Activated CD4-positive, alpha-beta T cell treated with anti-CD3 and anti-CD28 coated beads, Interleukin-2, Interleukin-6, amounts not matched to agents 100 ng/mL and 50 ng/mL, durations not matched to agents 16 hours and 8 hours (primary cell): ENCODE measurements at places on chromosomes 12 and 14.
A peak's percentile ranks its signal among the peaks of the same experiment; 100 is the strongest.

DNA sequence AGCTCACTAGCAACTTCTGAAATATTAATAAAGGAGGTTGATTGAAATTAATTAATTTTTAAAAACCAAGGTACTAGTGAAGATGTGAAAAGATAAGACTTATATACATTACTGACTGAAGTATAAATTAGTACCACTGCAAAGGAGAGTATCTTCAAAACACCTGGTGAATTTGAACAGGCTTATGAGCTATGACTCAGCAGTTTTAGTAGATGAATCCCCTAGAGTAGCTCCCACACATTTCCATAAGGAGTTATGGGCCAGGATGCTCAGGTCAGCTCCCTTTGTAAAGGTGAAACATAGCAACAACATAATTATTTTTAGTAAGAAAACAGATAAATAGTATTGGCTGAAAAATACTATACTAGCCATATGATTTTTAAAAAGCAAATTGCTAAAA, 218.6 kb downstream of the SYT1 start:
- DNase-seq, result no peak

GRCh38 chr14:105086833-105087307, 21.6 kb upstream of the GPR132 start:
- peak; percentile 90 for DNase-seq

DNA sequence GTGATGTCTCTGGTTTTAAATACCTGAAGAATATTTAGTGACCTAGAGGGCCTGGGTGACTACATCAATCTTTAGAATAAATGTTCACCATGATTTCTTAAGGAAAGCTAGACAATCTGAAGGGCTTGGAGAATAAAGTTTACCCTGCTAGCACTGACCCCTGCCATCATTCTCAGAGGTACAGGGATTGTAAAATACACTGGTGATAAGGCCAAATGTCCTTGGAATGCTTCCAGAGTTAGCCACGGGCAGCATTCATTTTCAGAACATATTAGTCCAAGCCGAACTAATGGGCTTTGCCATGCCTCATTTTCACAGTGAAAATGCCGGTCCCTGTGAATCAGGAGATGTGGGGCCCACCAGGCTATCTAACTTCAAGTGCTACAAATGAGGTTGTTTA, 1381.7 kb upstream of the SEL1L start:
- DNase-seq, result no peak

DNA sequence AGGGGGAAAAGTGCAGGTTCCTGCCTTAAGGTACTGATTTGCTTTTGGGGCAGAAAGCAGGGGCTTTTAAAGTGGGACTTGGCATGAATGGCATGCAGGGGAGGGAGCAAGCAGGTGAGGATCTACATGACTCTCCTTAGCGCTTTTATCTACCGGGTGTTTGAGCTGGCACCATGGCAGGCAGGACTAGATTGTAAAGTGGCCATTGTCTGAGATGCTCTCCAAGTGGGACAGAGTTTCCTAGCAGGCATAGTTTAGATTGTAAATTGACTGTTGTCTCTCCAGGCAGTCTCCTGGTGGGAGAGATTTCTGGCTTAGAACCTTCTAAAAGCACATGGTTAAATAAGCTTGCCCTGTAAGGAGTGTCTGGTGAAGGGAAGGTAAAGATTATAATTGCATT, 5.3 kb upstream of the DICER1 start:
- no peak for DNase-seq

- DNase-seq, result peak; percentile 8
These were observed 62.8 kb downstream of the HRK start for GRCh38 chr12:116818341-116818856.

- DNase-seq, result no peak
These were observed 365.1 kb upstream of the DIO2 start for GRCh38 chr14:80576401-80576800.

DNA sequence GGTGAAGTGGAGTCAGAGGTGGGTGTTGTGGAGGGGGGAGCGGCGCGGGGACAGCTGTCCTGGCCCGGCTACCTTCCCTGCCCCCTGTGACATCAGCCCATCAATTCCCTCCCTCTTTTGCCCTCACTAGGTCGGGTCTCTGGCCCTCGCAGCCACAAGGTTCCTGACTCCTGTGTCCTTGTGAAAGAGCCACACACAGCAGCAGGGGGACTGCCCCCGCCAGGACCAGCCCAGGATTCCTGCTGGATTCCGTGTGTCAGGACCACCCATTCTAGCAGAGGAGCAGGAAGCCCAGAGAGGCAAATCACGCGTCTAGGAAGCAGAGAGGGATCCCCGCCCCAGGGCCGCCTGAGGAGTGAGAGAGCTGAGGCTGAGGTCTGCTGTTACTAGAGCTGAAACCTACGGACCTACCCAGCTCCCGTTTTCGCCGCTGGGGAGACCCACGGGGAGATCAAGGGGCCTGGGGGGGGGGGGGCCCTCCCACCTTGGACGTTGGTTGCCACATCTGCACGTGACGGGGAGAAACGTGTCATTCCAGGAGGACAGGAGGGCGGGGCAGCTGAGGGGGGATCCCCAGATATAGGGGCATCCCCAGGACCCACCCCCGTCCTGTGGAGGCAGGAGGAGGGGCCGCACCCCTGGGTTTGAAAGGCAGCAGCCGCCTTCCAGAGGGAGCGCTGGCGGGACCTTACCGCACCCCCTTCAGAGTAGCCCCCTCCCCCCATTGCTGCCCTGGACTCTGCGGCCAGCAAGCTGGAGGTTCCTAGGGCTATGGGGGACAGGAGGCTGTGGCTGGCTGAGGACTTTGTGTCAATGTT, 12.5 kb upstream of the INF2 start:
- DNase-seq, result peak; percentile 69

- no peak for DNase-seq
These were observed 12.3 kb downstream of the GPR19 start for GRCh38 chr12:12683725-12684124.

DNA sequence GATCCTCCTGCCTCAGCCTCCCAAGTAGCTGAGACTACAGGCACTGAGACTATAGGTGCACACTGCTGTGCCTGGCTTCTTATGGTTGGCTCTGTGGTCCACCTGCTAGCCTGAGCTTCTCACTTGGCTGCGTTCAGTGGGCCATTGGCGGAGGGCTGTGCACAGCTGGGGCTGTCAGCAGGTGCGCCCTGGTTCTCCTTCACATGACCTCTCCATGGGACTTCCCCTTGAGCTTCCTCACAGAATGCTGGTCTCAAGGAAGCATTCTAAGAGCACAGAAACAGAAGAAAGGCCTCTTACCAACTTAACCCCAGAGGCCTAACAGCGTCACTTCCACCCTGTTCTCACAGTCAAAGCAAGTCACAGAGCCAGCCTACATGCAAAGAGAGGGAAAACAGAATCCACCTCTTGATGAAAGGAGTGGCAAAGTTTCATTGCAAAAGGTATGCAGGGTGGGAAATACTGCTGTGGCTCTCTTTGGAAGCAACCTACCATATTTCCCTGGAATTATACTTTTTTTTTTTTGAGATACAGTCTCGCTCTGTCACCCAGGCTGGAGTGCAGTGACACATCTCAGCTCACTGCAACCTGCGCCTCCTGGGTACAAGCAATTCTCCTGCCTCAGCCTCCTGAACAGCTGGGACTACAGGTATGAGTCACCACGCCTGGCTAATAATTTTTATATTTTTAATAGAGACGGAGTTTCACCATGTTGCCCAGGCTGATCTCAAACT, 9.3 kb downstream of the RILPL2 start:
- DNase-seq, result peak; percentile 68
